ENCODE measurements at places on chromosomes 1 and 21.

- no peak for DNase-seq
Measured at GRCh38 chr1:217718873-217719272, 87.7 kb downstream of the SPATA17 start.

DNA sequence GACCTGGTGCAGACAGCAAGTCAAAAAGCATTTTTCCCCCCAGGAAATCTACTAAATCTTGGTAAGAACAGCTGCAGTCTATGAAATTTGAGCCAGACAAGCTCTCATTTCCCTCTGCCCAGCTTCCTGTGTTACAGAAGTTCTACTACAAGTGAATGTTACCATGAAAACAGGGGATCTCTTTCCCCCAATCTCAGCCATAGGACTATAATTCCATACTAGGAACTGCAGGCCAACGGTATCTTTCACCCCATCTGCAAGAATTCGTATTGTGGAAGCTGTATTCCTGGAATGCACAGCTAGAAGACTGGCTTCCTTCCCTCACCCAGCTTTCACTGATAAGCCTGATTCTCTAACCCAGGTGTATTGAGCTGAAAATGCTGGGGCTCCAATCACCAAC lies 1655.4 kb downstream of the BRINP3 start:
- DNase-seq = no peak

DNA sequence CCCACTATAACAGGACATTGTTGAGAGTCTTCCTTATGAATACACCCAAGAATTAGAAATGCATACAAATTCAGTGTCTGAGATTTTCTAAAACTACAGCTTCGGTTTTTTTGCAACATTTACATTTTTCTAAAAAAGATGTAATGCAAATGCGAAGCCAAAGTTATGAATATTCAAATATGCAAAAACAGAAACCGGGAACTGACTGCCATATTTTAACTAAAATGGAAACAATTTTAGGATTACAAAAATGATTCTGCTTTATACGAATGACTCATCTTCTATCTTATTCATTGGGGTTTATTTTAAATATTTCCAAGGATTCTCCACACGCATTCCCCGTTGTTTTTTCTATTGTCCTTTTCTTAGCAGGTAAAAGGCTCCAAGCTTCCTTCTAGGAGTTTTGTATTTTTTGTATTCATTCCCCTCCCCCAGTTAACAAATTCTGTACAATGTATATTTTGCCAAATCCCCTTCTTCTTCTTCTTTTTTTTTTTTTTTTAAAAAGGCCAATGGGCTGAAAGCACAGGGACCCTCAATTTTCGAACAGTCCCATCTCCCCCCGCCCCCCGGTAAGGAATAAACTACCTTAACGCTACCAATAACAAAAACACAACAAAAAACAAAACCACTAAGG lies 1.0 kb downstream of the ARPC5 start:
- DNase-seq = no peak

DNA sequence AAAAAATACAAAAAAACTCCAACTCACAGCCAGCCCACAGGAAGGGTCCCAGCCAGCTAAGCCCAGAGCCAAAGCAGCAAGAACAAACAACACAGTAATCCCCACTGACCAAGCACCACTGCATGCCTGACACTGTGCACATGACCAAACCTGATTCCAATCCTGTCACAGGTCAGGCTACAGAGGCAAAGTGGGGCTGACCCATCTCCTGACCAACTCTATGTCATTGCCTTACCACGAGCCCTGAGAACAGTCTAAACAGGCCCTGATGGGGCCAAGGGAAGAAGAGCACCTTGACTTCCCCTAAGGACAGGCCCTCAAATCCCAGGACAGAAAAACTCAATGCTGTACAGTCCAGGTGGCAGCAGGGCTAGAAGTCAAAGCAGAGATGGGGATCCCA lies 2.4 kb downstream of the LSS start:
- DNase-seq = no peak

DNA sequence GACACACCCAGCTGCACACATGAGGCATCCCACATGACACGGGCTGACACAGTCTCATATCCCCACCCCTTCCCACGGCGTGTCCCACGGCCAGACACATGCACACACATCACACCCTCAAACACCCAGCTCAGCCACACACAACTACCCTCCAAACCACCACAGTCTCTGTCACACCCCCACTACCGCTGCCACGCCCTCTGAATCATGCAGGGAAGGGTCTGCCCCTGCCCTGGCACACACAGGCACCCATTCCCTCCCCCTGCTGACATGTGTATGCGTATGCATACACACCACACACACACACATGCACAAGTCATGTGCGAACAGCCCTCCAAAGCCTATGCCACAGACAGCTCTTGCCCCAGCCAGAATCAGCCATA lies 22.6 kb downstream of the PODN start:
- DNase-seq = no peak

All from stimulated activated CD4-positive, alpha-beta T cell treated with anti-CD3 and anti-CD28 coated beads, Interleukin-1b, Interleukin-23, amount 100 ng/mL, for 4 hours (primary cell).